Stimulated activated CD4-positive, alpha-beta T cell treated with anti-CD3 and anti-CD28 coated beads, Interleukin-2, amount 100 ng/mL, for 48 hours (primary cell): ENCODE measurements at places on chromosomes 7 and 10.

DNA sequence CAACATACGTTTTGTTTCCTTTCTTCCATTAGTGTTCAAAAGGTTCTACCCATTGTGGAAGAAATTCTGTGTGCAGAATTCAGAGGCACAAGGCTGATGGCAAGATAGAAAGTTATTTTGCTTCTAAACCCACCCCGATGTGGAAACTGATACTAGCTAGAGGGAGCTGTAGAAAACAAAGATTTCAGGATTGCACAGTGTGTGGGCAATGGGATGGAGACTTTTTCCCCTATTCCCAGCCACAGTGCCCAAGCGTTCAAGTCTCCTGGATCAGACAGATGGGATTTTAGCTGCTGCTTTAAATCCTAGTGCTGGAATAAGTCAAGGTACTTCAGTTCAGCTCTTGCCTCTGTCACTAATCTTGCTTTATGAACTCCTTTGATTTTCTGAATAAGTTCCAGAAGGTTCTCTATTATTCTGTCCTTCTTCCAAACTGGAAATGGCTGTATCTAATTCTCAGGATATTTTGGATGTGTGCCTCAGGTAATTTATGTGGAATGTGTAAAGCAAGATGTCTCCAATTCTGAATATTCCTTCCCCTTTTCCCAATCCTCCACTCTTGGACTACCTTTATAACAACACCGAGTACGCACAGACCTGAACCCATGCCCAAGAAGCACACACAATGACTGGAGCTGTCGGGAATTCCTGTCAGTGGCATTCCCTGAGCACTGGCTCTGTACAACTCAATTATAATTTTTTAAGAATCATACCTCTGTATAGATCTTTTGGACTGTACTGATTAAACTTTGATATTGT is 473.0 kb downstream of the PLXDC2 start:
- no peak for DNase-seq

GRCh38 chr10:80515941-80516340 is 21.8 kb upstream of the SH2D4B start:
- no peak for DNase-seq

DNA sequence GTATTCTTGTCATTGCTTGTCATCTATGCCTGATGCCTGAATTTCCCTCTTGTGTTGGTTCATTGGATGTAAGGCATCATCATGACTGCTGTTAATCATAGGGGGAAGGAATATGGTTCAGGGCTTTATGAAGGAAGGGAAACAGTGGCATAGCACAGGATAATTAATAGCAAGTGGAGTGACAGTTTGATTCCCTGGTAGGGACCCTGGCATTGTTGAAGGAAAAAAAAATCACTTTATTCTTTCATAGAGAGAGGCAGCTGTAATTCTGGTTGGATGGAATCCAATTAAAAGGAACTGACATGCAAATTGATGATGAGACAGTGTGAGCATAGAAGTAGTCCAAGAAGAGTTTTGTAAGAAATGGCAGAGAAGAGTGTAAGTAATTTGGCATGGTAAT is 121.4 kb downstream of the AUTS2 start:
- no peak for DNase-seq

DNA sequence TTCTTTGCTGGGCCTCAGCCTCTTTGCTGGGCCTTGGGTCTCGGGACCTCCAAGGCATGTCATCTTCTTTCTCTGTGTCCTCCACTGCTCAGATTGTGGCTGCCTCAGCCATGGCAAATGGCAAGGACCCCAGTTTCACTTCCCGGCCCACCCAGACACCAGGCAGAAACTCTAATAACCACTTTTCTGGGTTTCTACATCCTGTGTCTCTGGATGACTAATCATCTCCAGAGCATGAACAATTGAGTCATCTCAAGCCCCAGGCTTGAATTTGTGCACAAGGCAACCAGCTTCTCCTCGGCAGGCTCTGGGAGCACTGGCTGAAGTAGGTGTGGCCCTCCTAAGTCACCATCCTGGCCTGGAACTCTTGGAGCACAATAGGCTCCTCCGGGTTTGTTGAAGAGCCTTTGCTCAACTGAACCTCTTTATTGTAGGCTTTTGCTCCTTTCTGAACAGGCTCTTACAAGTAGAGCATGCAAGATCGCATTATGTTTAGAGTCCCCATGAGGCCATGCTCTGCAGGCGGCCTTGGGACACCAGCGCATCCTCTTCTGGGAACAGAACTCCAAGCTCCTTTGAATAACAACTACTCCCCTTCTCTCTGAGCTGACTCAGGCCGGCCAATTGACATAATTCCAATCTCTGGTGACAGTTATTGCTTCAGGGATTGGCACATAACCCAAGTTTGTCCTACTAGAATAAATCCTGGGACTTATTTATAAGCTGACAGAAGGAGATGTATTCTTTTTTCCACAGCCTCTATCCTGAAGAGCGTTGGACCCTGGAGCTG is 218.1 kb downstream of the WDR11 start:
- no peak for DNase-seq

DNA sequence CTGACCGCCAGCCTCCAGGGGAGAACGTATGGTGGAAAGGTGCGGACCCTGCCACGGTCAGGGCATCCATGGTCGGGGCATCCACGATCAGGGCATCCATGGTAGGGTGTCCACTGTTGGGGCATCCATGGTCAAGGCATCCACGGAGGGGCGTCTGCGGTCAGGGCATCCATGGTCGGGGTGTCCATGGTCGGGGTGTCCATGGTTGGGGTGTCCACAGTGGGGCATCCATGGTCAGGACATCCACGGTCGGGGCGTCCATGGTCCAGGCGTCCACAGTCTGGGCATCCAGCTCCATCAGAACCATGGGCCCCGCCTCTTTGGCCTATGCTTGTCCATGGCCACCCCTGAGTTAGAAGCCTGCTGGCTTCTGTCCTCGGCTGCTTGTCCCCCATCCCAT is 148.1 kb downstream of the ADARB2 start:
- no peak for DNase-seq

DNA sequence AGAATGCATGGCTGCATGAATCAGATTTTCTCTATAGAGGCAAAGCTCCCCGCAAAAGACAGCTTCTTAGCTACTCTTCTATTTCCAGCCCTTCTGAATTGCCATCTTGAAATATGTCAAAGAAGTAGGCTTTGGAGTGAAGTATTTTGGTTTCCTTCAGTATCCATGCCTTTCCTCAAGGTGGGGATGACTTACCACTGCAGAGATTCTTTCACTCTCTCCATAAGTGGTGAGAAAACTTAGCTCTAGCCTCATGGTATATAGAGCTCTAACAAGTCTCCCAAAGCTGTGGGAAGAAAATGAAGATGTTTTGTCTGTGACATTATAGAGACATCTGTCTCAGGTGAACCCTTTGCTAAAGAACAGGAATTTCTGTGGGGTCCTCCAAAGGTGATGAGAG is 89.6 kb upstream of the ITGB1 start:
- no peak for DNase-seq

DNA sequence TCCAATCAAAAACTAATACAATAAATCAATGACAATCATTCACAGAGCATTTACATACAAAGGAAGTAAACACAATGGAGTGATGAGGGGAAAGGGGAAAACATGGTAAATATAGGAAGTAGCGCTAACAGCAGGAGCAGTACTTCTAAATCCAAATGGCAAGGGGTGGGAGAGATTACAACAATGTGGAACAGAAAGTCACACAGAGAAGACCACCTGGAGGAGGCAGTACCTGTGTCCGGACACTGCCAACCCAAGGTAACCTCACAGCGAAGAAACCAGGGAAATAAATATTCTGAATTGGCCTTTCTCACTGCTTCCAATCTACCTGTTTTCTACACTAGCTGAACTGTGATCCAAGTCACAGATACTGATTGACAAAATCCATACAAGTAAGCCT is 58.2 kb downstream of the ABI1 start:
- no peak for DNase-seq

DNA sequence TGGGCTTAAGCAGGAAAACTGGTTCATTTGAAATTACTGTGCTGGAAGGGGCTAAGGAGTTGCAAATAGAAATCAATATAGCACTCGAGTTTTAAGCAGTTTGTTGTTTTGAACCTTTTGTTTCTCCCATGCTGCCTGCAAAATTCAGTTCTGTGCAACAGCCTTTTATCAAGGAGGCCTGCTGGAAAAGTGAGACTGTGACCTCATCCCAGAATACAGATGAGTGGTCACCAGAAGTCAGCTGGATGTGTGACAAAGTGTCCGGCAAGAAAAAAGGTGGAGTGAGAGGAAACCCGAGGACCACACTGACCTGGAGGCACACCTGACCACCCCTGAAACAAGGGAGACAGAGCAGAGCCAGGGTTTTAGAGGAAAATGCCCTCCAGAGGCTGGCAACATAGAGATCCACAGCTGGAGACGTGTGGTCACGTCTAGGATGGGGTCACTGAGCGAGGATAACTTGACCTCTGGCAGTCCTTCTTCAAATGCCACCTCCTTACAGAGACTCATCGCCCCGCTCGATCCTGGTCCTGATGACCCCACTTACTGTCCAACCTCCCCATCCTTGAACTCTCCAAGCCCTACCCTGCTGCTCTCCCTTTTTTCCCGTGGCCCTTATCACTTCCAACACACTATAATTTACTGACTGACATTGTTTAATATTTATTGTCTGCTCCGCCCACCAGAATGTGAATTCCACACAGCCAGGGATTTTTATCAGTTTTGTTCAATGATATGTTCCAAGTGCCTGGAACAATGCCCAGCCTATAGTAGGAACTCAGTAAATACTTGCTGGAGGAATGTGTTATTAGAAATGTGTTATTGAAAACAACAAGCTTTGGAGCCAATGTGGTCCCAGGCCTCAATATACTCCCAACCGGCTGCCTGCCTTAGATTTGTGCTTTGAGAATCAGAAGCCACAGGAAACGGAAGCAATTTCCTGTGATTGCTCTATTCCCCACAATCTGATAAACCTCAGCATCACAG is 243.8 kb downstream of the GLI3 start:
- no peak for DNase-seq

GRCh38 chr7:32539919-32540531 is 44.7 kb downstream of the AVL9 start:
- no peak for DNase-seq

- DNase-seq, result no peak
Observed at GRCh38 chr10:15385552-15386455, 14.7 kb upstream of the FAM171A1 start.

- DNase-seq, result no peak
Observed at GRCh38 chr10:71223347-71224058, 11.1 kb downstream of the UNC5B start.

DNA sequence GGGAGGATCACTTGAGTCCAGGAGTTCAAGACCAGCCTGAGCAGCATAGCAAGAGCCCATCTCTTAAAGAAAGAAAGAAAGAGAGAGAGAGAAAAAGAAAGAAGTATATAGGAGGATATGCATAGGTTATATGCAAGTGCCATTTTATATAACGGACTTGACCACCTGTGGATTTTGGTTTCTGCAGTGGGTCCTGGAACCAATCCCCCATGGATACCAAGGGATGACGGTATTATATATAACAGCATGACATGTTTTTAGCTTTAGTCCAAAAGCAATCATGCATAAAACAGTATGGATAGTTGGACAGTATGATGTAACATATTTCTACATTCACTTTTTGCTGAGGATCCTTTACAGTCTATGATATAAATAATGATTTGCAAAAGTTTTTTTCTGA is 45.3 kb downstream of the DLD start:
- no peak for DNase-seq

- DNase-seq, result no peak
Observed at GRCh38 chr10:71746344-71747037, 26.8 kb downstream of the VSIR start.

DNA sequence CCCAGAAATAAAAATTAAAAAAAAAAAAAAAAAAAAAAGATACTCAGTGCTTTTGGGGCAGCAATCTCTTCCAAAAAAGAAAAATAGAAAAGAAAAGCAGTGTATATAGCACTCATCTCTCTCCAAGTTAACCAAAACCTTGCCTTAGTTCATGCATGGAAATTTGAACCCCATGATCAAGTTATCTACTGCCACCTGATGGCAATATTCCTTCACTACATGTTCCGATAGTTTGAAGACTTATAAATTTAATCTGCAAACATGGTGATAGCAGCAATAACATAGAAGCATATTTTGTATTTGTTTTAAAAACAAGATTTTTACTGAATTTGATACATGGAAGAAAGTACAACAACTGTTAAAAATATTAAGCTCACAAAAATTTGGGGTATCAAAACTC is 48.6 kb upstream of the SLIT1 start:
- DNase-seq, result no peak

GRCh38 chr7:23467291-23467805 is 2.9 kb downstream of the IGF2BP3 start:
- DNase-seq, result no peak

GRCh38 chr7:138900035-138900828 is 81.0 kb downstream of the KIAA1549 start:
- DNase-seq, result no peak

DNA sequence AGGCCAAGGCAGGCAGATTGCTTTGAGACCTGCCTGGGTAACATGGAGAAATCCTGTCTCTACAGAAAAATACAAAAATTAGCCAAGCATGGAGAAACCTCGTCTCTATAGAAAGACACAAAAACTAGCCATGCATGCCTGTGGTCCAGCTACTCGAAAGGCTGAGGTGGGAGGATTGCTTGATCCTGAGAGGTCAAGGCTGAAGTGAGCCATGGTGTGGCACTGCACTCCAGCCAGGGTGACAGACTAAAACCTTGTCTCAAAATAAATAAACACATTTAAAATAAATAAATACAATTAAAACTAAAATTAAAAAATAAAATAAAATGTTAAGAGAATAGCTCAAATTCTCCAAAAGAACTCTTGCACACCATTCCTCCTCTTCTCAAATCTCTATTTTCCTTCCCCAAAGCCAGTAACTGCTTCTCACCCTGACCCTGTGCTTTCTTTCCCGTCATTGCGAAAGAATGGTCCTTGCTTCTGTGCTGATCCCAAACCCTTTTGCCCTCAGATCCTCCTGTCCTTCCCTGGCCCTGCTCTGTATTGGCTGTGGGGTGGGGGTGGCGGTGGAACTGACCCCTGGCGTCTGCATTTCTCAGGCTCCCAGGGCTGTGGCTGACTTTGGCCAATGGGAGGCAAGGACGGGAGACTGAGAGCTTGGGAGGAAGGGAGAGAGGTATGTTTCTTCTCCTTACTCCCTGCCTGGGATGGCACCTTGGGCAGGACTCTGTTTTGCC is 12.4 kb downstream of the SRGN start:
- DNase-seq, result no peak

GRCh38 chr10:34319197-34319846 is 495.8 kb downstream of the PARD3 start:
- no peak for DNase-seq

GRCh38 chr10:23525406-23525805 is 86.5 kb downstream of the OTUD1 start:
- no peak for DNase-seq
